ENCODE measurements at places on chromosomes 7 and 10. TPM values are rescaled to one million over a fixed set of nuclear protein-coding genes. Genes with fewer than 3 reads are reported as not detected.

DNA sequence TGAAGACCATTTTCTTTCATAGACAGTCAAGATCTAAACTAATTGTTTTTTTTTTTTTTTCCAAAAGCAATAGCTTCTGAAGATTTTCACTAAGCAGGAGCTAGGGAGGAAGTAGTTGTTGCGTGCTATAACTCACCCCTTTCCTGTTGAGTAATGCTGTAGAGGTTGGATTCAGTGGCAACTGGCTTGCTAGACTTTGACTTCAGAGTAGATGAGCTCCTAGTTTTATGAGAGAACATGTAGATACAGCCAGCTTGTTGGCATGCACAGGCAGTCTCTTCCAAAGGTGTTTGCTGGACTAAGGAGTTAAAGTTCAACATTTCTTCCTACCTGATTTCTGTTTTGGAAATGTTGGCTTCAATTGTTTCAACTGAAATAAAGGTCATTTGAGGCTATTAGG is 66.2 kb upstream of the MXI1 start:
- no peak for DNase-seq

The SPDYE2 gene
- 0.45 TPM for total RNA-seq

- no peak for DNase-seq
Measured at GRCh38 chr10:11658801-11659368, 47.4 kb upstream of the USP6NL start.

GRCh38 chr10:75456122-75456521 is 24.7 kb downstream of the LRMDA start:
- no peak for DNase-seq

GRCh38 chr10:69502589-69502988 is 51.3 kb downstream of the TSPAN15 start:
- no peak for DNase-seq

The MBL2 gene
- not detected for total RNA-seq

The ASB10 gene
- total RNA-seq, result not detected

- no peak for DNase-seq
Measured at GRCh38 chr10:76540786-76541185, 1096.8 kb downstream of the KCNMA1 start.

DNA sequence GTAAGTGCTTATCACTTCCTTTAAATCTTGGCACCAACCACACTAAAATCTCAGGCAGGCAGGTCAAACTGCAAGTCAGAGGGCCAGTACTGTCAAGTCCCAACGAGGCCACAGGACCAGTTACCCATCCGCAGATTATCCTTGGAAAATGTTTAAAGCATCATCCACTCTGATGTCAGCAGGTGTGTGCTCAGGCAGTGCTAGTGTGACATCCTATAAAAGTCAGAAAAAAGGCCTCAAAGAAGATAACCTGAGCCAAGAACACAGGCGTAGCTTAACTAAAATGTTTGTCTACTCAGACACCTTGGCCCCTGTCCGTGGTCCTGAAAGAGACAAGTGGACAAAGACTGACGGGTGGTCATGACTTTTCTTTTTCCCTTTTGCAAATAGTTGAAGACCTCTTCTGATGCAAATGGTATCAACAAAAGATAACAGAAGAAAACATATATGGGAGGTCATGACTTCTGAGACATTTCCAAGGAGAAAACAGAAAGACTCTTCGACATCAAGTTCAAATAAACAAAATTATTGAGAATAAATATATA is 309.3 kb downstream of the KCNMA1 start:
- DNase-seq, result peak; percentile 61

DNA sequence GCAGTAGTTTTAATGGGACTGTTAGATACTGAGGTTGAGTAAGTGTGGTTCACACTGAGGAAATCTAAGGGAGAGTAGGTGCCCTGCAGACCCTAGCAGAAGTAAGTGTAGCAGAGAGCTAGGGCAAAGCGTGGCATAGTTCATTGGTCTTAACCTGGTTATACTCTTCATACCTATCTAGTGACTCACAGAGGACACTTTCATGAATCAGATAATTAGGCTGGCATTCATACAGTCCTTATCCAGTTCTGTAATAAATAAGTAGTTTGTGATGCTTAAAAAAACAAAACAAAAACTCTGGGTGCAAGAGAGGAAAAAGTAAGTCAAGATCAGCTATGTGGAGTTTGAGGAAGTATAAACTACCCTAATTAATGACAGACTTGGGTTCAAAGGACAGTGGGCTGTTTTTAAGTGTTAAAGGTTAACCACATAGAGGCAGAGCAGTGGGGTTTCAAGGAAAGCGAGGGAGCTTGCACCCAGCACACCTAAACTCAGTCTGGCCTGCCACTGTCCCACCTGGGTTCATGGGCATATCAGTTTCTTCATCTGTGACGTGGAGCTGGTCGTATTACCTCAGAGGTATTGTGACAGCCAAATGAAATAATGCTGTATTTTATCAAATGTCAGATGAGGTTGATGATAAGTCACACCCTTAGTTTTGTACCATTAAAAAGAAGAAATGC is 27.1 kb downstream of the LMTK2 start:
- no peak for DNase-seq

DNA sequence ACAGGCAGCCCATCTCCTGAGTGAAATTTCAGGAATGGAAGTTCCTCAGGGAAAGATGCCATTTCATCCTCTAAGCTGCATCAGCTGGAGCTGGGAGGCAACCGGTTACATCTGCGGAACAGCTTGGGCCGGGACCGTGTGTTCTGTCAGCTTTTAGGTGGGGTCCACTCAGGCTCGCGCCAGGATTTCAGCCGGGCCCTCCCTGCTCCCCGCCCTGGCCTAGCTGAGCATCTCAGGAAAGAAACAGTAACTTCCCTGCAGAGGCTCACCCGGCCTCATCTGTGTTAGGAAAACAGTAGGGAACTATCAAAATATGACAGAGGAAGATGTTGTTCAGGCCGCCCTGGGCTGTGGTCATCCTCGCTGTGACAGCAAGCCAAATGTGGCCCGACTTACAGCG is 110.4 kb downstream of the TRIL start:
- no peak for DNase-seq

GRCh38 chr10:983971-984655 is 4.1 kb upstream of the GTPBP4 start:
- DNase-seq, result no peak

The FKBP9 gene
- 94.7 TPM for total RNA-seq

The ACSM6 gene
- 0.63 TPM for total RNA-seq

The ZNF804B gene
- 49.1 TPM for total RNA-seq

The MSMB gene
- not detected for total RNA-seq

The CDH23 gene
- total RNA-seq, result 4.0 TPM

The FKBP14 gene
- 6.0 TPM for total RNA-seq

DNA sequence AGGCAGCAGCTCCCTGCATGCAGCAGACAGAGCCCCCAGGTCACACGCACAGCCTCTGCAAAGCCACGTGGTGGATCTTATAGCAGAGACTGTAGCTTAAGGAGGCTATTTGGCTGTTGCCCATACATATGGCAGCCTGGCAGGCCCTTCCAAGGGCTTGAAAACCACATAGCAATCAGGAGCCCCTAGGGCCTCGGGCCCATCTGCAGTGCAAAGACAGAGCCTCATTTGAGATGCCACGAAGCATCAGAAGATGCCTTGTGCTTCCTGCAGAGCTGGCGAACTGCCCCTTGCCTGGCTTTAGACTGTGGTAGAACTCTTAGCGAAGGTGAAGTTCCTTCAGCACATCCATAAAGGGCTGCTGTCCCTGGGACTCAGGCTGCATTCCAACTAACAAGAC is 309.9 kb downstream of the GRID1 start:
- DNase-seq, result no peak

DNA sequence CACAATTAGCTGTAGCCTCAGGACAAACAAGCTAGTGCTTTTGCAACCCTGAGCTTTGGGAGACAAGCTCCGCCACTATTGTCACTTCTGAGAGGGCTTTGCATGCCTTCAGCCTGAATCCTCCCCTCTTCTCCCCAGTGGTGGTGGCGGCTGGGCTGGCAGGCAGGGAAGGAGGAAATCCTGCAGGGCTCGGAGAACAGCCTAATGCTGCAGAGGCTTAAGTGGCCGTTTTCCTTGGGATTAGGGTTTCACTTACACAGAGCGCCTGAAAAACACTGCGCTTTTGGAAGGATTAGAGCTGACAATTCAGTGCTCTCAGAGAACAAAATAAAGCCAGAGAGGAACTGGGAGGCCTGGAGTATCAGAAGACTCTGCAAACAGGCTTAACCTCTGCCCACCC is 71.3 kb downstream of the PAX2 start:
- no peak for DNase-seq

The ACTA2 gene
- total RNA-seq, result 69.1 TPM

- DNase-seq, result peak; percentile 19
Measured at GRCh38 chr10:95694665-95695064, 938 bp upstream of the TCTN3 start.

- DNase-seq, result no peak
Measured at GRCh38 chr7:82668676-82669075, 225.1 kb upstream of the CACNA2D1 start.

The RASA4 gene
- total RNA-seq, result 11.9 TPM

GRCh38 chr7:140667476-140667875 is 5.3 kb upstream of the ADCK2 start:
- DNase-seq, result no peak

DNA sequence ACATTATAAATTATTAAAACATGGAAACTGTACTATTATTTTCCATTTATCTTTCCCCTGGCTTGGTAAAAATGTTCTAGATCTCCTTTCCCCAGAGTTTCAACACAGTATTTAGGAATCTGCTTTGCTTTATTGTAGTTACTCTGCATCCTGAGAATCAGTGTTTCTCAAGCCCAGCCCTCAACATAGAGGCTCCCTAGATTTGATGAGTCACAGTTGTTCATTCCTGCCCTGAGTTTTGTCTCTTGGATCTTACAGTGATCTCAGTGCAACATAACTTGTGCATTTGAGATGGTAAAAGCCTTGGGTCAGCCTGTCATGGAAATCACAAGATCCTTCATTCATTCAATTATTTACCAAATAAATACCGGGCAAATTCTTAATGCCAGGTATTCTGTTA is 63.0 kb downstream of the VAX1 start:
- DNase-seq, result no peak

DNA sequence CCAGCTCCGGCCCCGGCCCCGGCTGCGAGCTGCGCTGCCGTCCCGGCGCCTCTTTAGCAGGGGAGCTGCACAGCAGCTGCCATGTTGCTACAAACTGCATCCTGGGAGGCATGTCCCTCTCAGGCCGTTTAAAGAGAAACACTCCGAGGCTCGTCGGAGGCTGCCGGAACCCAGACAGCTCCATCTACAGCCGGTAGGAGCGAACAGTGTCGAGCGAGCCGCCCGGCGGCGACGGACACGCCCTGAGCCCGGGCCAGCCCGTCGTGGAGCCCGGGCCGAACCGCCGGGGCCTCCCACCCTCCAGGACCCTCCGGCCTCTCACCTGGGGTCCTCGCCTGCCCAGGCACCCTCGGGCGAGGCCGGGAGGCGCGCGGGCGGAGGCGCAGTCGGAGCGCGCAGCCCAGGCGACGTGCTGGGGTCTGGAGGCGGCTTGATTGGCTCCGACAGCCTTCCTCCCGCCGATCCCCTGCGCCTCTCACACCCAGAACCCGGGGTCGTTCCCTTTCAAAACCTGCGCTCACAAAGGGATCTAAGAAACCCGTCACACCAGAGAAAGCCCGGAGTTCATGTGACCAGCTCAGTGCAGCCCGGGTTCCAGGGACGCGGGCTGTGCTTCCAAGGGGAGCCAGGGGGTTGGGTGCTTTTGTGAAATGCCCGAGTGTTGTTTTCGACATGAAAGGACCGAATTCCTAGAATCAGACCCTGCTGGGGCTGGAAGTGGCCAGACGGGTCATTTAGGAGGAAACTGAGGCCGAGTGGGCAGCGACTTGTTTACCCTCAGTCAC is at the start of gene ZNF777:
Gene ZNF777 (minus strand): TSS at position 570 of the 785 bp plus-strand sequence. CDS start 5,040 bp downstream, outside the sequence.
- peak; percentile 84 for DNase-seq

The KCNMA1 gene
- 5.1 TPM for total RNA-seq

The STOX1 gene
- total RNA-seq, result 14.9 TPM

GRCh38 chr7:73303546-73303945 is 5.1 kb downstream of the NSUN5 start:
- DNase-seq, result no peak

DNA sequence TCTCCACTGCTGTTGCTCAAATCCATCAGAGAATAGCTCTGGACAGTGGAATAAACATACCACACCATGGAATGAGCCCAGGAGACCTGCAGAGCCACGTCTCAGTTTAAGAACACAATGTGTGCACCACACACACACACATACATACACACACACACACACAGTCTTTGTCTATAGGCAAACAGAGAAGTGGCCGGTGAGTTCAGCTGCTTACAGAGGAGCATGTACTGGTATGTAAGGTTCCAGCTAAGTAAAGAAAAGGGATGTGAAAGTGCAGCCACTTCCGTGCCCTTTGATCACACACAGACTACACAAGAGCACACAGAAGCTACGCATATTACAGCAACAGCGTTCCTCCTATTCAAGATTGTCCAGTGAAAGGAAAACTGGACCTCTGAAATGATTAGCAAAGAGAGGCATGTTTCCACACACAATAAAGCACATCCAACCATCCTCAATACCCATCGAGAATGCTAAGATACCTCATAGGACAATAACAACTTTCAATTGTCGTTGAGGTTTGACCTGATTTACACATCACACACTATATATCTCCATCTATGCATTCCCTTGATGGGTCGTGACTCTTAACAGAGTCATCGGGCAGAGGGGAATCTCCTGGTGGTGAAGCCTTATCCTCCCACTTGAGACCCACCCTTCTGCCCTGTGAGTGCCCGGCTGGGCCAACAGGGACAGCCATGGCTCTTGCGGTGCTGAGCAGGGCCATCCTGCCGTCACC is 23.6 kb downstream of the SLC35B4 start:
- no peak for DNase-seq

The NCF1 gene
- total RNA-seq, result 1.1 TPM

DNA sequence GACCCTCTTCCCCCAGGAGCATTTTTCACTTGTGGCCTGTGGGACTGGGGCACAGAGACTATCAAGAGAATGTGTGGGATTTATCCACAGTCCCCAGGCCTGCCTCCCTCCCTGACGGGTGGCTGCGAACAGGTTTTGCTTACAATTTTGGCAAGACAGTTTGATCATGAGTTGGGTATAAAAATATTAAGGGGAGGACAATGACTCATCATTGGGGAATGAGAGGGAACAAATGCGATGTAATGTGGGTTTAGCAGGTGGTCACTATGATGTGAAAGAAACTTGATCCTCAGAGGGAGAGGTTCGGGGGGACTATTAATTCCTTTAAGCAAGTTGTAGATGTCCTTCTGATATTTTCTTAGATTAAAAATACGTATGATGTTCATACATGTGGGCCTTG is 52.2 kb downstream of the EMX2 start:
- DNase-seq, result no peak

- no peak for DNase-seq
Measured at GRCh38 chr10:127195571-127196281, 665 bp downstream of the INSYN2A start.

DNA sequence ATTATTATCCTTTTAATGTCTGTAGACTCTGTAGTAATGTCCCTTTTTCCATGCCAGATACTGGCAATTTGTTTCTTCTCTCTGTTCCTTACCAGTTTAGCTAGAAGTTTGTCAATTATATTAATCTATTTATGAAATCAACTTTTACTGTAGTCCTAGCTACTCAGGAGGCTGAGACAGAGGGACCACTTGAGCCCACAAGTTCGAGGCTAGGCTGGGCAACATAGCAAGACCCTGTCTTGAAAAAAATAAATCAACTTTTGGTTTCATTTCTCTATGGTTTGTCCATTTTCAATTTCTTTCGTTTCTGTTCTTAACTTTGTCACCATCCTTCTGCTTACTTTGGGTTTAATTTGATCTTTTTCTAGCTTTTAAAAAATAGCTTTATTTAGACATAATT is 42.5 kb upstream of the PLA2G12B start:
- DNase-seq, result no peak

The IFIT1B gene
- total RNA-seq, result not detected
